Activated T-helper 17 cell treated with anti-CD3 and anti-CD28 coated beads, Interleukin-2, amount 50 U/mL, for 72 hours (primary cell): ENCODE measurements at places on chromosomes 16 and 17.

DNA sequence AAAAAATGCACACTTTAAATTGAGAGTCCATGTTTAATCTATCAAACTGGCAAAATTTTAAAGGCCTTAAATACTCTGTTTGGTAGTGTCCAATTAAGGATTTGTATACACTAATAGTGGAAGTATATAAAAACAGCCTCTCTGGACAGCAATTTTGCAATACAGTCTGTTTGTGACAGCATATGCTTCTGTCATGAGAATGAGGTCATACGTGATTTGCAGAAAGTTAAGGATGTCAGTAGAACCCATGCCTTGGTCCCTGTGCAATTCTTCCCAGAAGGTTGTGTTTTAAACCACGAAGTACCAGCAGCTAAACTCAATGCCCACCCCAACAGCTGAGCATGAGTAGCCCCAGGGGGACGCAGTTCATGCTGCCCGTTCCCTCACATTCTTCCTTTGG, 78.4 kb downstream of the AIPL1 start:
- ATAC-seq = no peak

DNA sequence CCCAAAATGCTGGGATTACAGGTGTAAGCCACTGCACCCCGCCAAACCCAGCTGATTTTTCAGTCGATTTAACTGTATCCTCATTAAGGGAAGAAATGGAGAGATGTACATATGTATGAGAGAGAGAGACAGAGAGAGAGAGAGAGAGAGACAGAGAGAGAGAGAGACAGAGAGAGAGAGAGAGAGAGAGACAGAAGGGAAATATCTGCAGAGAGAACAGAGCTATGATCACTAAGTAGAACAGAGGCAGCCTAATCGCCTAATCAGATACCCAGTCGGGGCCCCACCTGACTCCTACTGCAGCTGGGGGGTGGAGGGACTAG, 70.0 kb downstream of the RBBP6 start:
- ATAC-seq = no peak

- ATAC-seq = no peak
Measured at GRCh38 chr16:4501071-4501478, 24.9 kb downstream of the HMOX2 start.

- peak; percentile 61 for ATAC-seq
Measured at GRCh38 chr16:28879261-28879840, 1.1 kb downstream of the ATP2A1 start.

DNA sequence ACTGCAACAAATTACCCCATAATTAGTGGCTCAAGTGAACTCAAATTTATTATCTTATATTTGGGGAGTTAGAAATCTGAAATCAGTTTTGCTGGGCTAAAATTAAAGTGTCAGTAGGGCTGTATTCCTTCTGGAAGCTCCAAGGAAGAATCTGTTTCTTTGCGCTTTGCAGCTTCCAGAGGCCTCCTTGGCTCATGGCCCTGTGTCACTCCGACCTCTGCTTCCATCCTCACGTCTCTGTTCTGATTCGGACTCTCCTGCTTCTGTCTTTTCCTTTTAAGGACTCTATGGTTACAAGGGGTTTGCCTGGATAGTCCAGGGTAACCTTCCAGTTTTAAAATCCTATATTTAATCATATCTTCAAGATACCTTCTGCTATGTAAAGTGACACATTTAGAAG, 232.1 kb downstream of the CA10 start:
- no peak for ATAC-seq

DNA sequence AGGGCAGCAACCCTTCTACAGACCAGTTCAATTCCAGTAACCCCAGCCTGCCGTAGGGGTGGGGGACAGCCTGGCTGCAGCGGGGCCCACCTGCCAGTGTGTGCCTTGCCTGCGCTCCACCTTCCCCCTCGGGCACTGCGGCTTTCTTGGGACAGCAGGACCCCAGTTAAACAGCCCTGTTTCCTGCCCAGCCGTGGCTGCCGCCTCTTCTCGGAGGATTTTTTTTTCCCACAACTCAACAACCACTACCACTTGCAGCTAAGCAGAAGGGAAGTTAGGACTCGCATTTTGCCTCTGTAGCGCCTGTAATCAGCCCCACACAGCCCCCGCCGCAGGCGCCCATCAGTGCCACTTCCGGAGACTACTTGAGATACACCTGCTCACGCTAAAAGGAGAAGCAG, 76.1 kb downstream of the RAI1 start:
- no peak for ATAC-seq

DNA sequence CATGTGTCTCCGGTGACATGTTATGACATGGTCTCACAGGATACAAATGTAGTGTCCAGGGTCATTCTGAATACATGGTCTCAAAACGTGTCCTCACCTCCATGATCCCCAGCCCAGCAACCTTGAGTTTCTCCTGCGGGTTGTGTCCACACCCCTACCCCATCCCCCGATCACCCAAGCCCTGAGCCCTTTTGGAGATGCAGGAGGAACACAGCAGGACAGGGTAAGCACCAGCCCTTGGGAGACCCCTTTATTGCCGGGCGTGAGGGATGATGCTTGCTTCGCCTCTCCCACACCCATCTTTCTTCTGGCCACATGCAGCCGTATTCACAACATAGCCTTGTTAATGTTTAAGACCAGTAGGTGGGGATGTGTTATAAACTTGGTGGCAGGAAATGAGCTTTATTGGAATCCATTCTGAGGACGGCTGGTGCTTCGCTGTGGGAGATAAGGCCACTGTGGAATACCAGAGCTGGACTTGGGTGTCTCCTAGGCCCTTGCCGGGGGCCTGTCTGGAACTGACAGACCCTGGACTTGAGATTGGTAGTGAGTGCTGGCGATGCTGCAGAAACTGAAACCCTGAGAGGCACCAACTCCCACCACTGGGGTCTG, 5.5 kb downstream of the TMEM132E start:
- ATAC-seq = no peak

GRCh38 chr17:55648086-55648485, 74.6 kb downstream of the TMEM100 start:
- no peak for ATAC-seq

- ATAC-seq = no peak
Measured at GRCh38 chr16:565419-566330, 1.1 kb upstream of the NHLRC4 start.

DNA sequence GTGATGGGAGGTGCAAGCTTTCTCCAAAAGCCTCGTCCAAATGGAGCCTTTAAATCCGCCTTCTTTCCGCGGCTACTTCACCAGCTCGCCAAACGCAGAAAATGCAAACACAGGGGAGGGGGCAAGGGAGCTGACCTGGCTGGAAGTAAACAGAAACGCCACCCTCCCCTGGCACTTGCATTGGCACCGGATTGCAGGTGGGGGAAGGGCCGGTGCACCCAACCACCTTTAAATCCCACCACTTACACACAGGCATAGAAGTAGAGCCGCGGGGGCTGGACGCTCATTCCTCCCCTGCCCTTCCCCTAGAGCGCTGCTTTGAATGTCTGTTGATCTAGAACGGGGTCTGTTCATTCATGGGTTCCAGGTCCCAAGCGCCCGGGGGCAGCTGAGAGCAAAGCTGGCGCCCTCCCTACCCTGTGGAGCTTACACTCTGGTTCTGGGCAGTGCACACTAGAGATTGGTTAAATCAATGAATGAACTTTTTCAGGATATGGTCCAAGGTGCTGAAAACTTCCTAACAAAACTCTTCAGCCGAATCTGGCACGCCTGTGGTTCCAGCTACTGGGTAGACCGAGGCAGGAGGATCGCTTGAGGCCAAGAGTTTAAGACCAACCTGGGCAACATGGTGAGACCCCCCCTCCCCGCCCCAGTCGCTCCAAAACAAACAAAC, 920 bp upstream of the ZCCHC14 start:
- no peak for ATAC-seq

DNA sequence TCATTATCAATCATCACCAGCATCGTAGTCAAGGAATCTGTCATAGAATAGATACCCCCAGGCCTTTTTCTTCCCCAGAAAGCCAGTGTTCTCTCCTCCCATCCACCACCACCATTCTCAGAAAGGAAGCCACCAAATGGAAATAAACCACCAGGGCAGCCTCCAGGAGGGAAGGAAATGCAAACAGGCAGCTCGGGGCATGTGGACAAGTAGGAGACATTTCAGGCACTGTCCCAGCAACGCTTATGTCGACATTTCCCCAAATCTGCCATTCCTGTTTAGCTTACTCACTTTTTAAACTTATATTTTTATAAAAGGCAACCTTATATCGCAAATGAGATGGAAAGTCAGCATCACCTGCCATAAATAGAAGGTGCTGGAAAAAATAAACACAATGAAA, 15.8 kb downstream of the EMP2 start:
- ATAC-seq = no peak

GRCh38 chr17:5635949-5636348, 51.6 kb upstream of the NLRP1 start:
- ATAC-seq = no peak

GRCh38 chr17:55690105-55690508, 32.6 kb downstream of the TMEM100 start:
- no peak for ATAC-seq

- ATAC-seq = peak; percentile 8
Measured at GRCh38 chr17:42323268-42323773, 35.0 kb downstream of the STAT5A start.

DNA sequence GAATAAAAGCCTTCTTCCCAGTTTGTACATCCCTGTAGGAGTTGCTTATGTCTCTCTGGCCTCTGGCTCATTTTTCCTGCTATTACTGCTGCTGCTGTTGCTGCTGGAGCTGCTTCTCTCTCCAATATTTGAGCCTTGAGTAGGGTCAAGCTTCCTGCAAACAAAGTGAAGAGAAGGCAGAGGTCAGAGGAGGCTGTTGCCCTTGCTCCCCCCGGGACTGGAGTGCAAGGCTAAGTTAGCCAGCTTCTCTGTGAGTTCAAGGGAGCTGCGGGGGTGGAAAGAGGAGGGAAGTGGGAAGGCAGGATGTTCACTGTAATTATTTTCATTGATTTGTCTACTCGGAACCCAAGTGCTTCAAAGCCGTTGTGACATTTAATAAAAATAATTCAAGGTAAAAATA, 77.0 kb upstream of the TMEM132E start:
- no peak for ATAC-seq

GRCh38 chr16:55825115-55825728, 7.7 kb downstream of the CES1 start:
- ATAC-seq = no peak

DNA sequence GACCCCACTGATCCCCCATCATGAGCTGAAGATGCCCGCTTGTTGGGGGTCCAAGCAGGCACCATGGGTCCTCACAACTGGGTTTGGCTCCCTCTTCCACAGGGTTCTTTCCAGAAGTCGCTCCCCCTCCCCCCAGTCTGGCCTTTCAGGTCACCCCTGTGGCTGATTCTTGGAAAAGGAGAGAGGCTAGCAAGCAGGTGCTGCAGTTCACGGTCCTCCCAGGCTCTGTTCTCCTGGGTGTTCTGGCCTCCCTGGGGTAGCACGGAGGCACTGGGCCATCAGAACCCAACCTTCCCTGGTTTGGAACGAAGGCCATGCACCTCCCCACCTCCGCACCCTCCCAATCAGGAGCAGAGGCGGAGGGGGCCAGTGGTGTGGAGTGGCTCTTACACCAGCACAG, 18.9 kb downstream of the CACNA1G start:
- no peak for ATAC-seq

GRCh38 chr17:51528111-51528510, 267.8 kb downstream of the UTP18 start:
- ATAC-seq = no peak

DNA sequence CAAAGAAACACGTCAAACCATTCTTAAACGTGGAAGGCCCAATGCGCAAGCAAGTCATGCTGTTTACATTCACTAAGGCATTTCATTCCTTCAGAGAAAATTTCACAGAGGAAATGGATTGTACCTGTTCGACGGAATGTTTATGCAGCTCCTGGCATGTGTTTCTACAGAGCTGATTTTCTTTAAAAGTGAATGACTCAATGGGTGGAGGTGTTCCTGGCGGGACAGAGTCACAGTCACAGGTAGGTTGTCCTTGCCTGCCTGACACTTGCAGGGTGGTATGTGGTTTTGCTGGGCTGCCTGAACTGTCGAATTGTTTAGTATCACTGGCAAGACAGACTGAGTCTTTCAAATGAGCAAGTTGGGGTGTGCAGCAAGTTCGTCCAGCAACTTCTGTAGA, 11.6 kb downstream of the PALB2 start:
- no peak for ATAC-seq

DNA sequence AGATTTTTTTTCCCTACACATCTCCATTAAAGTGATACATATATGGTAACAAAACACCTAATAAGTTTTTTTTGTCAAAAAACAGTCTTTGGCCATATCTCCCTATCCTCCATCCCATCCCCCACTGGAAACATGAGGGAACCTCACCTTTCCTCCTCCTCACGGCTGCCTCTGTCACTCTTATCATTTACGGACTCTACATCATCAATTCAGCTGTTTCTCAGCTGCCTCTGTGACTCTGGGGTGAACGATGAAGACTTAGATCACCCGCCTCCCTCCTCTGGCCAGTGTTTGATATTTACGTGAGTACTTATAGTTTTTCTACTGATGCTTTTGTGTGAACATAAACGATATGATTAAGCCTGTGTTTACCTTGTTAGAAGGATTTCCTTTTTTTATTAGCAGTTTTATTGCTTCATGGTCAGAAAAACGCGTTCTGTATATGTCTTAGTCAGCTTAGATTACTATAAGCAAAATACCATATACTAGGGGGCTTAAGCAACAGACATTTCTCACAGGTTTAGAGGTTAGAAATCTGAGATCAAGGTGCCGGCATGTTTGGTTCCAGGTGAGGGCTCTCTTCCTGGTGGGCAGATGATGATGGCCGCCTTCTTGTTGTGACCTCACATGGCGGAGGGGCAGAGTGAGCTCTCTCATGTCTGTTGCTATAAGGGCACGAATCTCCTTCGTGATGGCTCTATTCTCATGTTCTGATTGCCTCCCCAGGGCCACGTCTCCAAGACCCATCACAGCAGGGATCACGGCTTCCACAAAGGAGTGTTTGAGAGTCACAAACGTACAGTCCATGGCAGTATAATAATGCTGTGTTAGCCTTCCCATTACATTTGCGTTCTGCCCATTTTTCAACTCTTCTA, 32.1 kb downstream of the DNAH17 start:
- no peak for ATAC-seq
